ENCODE measurements at places on chromosomes 5 and 9.

DNA sequence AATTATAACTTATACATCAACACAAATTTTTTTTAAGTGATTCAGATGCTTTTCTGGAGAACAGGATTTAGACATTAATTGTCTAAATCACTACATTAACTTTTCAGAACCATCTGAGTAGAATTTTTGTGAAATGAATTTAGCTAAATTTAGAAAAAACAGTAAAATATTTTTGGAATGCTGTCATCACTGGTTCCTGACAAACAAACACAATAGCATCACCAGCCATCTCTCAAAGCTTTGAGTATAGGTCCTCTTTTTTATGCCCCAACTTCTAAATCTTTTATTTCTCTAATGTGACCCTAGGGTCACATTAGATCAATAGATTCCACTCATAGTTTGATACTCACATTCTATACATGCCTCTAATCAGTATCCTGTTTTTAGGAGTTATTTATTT is 104.6 kb downstream of the PRR16 start:
- DNase-seq: no peak

DNA sequence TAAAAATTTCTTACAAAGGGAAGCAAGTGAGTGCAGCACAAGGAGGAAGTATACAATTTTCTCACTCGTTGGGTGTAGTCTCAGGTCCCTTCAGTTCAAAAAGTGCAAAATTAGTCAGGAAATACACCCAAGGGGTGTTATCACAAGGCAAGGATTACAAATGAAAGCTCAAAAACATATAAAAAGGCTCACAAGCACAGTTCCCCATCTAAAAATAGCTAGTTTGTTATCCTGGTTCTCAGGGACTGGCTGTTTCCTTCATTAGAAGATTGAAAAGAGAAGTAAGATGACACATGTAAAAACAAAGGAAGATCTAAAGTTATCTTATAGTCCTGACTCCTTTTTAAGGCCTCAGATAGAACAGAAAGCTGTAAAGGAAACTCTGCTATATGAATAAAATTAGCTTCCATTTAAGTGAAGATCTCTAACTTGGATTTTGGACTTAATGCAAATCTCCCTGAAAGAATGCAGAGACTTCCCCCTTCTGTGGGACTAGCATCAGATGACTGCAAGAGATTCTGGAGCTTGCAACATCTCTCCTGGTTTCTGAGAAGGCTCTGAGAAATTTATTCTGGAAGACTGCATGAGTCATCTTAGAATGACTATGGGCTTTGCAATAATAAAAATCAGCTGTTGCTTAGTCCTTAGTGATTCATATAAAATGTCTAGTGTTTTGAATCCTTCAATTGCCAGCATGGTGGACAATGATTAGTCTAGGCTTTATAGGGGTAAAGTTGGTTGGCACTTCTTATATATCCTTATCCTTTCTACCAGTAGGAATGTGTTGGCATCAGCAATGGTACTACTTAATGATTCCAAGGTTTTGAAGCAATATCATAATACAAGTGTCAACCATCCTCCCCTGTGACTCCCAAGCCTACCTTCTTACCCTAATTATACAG is 25.4 kb downstream of the DAB2 start:
- no peak for DNase-seq

DNA sequence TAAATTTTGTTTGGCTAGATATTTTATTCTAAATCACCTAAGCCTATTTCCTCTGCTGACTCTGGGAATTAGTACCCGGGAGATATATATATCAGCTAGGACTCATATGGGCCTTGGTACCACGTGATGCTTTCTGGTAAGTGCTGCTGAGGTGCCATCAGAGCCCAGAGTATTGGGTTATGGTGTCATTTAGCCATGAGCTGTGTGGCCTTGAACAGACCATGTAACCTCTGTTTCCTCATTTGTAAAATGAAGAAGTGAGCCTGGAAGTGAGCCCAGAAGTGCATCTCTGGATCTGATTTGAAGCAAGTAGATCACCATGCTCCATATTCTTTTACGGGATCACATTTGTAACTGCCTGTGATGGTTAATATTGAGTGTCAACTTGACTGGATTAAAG is 126.1 kb downstream of the GPBP1 start:
- DNase-seq: no peak

- no peak for DNase-seq
Measured at GRCh38 chr9:79615038-79615437, 43.3 kb downstream of the TLE4 start.

DNA sequence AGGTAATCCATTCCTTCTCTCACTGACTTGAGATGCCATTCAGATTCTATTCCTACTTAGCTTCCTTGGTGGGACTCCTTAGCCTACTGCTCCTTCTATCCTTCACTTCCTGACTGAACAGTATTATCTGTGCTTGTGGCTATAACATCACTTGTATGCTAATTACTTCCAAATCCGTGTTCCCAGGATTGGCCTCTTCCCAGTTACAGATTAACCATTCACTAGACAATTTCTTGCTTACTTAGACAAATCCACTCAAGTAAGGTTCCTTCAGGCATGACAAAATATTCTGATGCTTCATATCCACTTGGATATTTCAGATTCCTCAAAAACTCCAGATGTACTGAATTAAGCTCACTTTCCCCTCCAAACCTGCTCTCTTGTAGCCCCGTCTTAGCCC is 18.3 kb downstream of the LIFR start:
- no peak for DNase-seq

DNA sequence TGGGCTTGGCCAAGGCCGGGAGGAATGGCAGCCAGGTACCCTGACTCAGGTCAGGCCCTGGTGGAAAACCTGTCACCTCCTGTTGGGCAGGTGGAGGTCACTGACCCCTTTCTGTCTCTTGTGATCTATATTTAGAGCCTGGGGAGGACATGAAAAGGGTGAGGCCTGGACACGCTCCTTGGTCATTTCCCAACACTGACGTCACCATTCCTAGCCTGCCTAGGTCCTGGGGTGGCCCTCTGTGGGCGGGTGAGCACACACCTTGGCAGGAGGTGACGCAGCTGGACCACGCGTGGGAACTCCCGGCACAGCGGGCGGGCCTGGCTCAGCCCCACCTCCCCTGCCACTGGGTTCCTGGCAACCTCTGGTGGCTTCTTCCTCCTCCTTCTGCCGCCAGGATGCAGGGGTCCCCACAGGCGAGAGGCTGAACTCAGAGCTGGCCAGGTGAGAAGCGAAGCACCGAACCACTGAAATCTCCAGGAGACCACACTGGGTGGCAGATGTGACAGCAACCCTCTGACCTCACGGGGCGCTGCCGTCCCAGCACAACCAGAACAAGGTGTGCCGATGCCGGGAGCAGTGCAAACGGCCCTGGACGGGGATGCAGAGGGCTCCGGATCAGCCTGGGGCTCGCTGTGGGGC is 6.4 kb upstream of the RALGDS start:
- DNase-seq: no peak

GRCh38 chr9:87505869-87506678 is 8.4 kb downstream of the DAPK1 start:
- DNase-seq: no peak

GRCh38 chr9:111805830-111806241 is 11.1 kb upstream of the SHOC1 start:
- no peak for DNase-seq

DNA sequence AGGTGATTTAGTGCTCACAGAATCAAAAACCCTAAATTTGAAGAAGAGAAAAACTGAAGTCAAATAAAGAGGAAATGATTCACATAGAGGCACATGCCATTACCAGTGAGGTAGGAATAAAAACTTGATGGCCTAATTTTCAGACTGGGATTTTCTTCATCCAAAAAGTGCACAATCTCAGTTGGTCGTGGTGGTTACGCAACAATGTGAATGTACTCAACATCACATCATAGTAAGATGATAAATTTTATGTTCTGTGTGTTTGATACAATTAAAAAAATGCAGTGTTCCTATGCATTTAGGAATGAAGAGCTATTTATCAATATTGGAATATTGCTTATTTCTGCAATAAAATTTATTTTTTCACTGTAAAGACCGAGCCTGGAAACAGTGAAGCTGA is 60.7 kb downstream of the SV2C start:
- no peak for DNase-seq

GRCh38 chr9:114382699-114383520 is 4.9 kb downstream of the AKNA start:
- DNase-seq: peak; percentile 48

GRCh38 chr5:175246889-175247520 is 197.0 kb downstream of the DRD1 start:
- no peak for DNase-seq

- DNase-seq: no peak
Measured at GRCh38 chr9:113771199-113771598, 104.9 kb upstream of the ZNF618 start.

DNA sequence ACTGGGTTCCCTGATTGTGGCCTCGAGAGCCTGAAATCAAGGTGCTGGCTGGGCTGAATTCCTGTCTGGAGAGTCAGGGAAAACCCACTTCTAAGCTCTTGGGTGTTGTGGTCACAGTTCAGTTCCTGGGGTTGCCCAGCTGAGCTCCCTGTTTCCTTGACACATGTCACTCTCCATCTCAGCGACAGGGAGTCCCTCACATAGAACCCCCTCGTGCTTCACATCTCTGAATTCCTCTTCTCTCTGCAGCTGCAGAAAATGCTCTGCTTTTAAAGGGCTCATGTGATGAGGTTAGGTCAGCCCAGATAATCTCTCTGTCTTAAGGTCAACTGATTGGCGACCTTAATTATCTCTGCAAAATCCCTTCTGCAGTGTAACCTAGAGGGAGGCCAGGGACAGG is 53.5 kb upstream of the NFIL3 start:
- DNase-seq: no peak

GRCh38 chr5:32277798-32278197 is 34.9 kb downstream of the MTMR12 start:
- DNase-seq: no peak

- DNase-seq: no peak
Measured at GRCh38 chr5:69271376-69271775, 36.7 kb downstream of the CDK7 start.

- no peak for DNase-seq
Measured at GRCh38 chr9:8895106-8895860, 1095.7 kb upstream of the DMAC1 start.

GRCh38 chr5:98713027-98713426 is 60.4 kb upstream of the RGMB start:
- no peak for DNase-seq

GRCh38 chr5:174837919-174838902 is 113.8 kb downstream of the MSX2 start:
- no peak for DNase-seq

GRCh38 chr5:133885566-133885965 is 82.9 kb downstream of the C5orf15 start:
- DNase-seq: no peak

DNA sequence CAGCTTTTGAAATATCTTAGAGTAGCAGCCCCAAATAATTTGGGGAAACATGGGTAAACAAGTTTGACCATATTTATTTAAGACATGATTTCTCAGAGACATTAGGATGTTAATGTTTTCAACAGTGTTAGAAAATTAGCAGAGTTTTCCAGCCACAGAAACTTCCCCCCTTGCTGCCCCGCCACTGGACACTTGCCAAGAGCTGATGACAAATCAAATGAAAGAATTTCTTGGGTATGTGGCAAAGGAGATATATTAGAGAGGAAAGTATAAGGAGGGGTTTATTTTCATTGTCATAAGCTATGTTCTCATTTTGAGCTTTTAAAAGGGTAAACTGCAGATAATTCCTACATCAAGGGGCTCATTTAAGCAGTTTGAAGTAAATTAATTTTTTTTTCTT is 15.9 kb downstream of the GABRA1 start:
- DNase-seq: no peak

DNA sequence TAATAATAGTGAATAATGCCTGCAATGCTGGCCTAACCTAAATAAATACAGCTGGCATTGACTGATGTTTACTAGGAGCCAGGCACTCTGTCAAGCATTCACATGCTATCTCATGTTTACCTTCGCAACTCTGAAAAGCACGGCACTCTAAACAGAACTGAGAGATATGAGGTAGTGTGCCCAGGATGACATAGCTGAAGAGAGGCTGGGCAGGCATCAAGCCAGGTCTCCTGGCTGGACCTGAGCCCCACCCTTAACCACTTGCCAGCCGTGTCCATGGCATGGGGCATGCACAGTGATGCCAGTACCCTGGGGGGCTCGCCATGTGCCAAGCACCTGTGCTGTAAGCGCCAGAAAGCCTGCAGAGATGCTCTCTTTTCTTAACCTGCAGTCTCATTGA is 119.4 kb upstream of the MVB12B start:
- no peak for DNase-seq

DNA sequence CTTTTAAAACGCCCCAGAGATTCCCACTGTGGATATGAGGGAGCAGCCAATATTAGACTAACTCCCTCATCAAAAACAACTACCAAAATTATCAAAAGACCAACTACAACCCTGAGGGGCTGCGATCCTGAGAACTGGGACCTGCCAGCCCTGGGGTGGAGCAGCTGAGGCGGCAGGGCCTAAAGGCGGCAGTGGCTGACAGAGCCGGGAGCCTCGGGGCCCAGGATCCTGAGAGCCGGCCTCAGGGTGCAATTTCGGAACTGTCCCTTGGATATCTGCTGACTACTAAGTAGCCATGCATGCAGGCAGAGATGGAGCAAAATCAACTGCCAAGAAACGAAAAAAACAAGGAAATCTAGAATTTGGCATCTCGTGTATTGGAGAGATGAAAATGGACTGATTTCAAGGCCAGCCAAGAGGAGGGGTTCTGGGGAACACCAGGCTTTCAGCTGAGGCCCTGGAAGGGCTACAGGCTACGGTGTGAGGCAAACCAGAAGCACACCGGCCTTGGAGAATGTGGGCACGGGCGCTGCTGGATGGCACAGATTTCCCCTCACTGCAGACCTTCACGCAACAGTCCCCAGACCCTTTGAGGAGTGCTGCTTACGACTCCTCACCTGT is 63.6 kb upstream of the UBAC1 start:
- DNase-seq: no peak

- no peak for DNase-seq
Measured at GRCh38 chr9:36161187-36161586, 8.0 kb upstream of the CCIN start.

DNA sequence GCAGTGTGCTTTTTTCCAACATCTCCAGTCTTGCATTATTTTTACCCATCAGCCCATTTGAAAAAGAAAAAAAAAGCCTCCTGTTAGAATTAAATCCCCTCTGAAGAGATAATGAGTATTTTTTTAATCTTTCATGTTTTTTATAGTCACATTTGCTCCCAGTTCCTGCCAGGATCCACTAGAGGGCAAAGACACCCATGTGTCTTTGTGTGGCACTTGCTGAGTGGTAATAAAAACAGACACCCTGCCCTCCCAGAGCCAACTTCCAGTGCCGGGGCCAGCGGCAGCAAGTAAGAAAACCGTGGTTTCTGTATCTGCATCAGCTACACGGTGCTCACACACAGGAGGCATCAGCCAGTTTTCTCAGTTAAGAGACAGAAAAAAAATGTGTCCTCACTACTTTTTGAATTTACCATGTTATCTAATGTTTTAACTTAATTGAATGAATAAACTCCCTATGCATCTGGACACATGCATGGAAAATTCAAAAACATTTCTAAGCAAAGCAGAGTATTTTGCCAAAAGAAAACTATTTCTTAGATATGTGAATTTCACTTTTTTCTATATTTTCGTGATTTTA is 70.2 kb upstream of the PLEKHG4B start:
- DNase-seq: no peak

All from activated CD4-positive, alpha-beta T cell treated with anti-CD3 and anti-CD28 coated beads for 1 hour (primary cell).